Amygdala (tissue), 56 donors: ENCODE measurements at places on chromosomes 2 and 18.

DNA sequence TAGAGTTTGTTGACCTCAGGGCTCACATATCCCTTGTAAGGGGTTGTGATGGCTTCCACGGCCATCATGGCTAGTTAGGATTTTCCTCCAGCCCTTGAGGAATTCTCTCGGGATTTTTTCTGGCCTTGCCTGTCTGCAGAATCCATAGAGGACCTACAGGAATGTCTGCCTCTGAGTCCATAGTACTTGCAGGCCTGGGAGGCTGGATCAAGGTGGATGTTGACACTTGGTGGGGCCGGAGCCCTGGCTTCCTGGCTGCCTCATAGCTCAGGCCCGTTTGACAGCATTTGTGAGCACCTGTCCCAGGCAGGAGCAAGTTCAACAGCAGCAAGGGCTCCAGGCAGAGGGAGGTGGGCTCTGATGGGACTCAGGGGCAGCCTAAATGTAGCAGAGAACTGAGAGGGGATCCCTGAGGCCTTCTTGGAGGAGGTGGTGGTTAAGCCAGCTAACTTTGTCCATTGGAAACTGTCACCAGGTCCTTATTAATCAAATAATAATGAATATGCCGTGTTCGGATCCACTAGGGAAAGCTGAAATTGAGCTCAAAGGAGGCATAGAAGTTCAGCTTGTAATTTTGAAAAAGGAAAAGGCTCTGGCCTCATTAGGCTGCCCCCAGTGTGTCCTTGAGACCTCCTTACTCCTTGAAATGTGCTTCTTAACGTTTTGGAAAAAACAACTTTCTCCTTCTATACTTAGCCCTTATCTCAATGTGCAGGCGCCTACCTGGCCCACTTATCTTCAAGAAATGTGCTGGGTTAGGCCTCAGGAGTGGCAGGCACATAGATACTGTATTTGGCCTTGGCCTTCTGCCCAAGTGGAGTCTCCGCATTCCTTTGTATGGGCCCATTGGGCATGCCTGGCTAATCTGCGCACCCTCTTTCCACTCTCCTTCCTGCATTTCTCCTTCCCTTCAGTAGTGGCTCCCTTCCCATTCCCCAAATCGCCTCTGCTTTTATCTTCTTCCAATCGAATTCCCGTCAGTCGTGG, 66.9 kb downstream of the HPCAL1 start:
- no peak for DNase-seq

GRCh38 chr18:61256291-61256690, 76.9 kb upstream of the CDH20 start:
- no peak for DNase-seq

DNA sequence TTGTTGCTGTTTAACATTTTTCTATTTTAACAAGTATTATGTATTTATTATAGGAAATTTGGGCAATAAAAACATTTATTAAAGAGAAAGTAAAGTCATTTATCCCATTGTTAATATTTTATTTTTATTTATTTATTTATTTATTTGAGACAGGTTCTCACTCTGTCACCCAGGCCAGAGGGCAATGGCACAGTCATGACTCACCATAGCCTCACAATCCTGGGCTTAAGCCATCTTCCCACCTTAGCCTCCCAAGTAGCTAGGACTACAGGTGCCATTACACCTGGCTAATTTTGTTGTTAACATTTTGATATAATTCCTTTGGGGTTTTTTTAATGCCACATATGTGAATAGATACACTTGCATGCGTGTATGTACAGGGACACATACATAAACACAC, 165.9 kb upstream of the STON1 start:
- no peak for DNase-seq

- no peak for DNase-seq
Measured at GRCh38 chr18:56598422-56598821, 40.0 kb downstream of the TXNL1 start.

DNA sequence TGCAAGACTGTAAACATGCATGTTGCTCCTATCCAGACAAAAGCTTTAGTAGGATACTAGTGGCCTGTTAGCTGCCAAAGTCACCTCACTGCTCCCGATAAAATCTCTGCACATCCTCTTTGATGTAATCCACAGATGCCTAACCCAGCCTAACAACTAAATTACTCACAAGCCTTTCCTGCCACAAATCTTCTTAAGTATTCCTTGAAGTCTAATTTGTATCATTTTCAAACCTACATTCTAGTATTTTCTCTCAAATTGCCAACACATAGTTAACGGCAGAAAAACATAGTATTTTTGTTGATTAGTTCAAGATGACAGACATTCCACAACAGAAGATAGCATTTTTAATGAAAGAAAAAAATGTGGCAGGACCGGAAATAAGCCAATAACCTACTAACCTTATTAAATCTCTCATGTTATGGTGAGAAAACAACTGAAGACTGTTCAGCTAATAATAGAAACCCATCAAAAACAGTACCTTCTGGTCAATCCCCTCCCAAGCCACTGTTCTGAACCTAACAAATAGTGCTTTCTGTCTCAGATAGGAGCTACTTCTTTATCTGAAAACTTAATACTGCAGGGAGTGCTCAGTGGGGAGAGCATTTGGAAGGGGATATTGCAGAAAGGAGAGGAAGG, at the start of gene MPP4:
TSS of gene MPP4 (minus strand) at position 57 of the 639 bp plus-strand sequence. CDS start 4,690 bp downstream, outside the sequence.
- DNase-seq = no peak

DNA sequence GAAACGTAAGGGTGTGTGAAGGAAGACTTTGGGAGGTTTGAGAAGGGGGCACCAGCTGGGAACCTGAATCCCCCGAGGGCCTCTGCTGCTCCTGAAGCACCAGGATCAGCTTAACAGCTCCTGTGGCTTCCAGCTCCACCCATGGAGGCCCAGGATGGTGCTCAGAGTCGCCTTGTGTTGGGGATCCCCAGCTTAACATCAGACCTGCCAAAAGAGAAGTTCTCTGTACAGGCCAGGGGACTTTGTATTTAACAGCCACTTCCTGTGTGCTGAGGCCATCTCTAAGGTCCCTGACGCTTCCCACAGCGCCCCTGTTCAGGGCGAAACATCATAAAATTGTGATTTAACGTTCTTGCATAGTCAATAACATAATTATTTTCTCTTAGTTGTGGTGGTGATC, 77.5 kb downstream of the NCK2 start:
- no peak for DNase-seq

DNA sequence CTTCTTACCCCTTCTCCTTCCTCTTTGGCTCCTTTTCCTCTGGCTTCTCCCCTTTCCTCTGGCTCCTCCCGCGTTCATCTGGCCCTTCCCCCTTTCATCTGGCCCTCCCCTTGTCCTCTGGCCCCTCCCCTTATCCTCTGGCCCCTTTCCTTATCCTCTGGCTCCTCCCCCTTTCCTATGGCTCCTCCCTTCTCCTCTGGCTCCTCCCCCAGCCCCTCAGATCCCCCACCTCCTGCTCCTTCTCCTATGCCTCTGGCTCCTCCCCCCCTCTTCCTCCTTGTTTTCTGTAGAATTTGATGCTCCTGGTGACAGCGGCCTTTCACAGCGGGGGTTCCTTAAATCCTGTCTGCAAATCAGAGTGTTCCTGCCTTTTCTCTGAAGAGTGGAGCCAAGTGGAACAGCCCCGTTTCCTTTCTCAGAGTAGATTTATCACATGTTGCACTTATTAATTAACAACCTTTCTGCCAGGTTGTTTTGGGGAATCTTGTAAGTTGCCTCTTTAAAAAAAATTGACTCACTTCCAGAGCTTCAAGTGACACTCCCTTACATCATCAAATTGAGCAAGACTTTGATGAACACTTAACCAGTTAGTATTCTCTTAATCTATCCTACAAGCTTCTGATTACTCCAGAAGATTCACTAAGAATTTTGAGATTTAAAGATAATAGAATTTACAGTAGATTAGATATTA, 27.9 kb downstream of the FABP1 start:
- DNase-seq = no peak

DNA sequence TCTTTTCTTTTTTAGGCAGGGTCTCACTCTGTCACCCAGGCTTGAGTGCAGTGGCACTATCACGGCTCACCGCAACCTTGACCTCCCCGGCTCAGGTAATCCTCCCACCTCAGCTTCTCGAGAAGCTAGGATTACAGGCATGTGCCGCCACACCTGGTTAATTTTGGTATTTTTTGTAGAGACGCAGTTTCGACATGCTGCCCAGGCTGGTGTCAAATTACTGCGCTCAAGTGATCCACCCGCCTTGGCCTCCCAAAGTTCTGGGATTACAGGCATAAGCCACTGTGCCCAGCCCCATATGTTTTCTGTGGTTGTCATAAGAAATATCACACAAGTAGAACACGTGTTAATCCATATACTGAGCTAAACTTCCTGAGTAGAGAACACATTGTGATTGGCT, 14.6 kb downstream of the ENOSF1 start:
- DNase-seq = no peak

GRCh38 chr18:46061387-46061786, 10.7 kb downstream of the PSTPIP2 start:
- DNase-seq = no peak

- DNase-seq = no peak
Measured at GRCh38 chr18:4017480-4017879, 437.6 kb downstream of the DLGAP1 start.

DNA sequence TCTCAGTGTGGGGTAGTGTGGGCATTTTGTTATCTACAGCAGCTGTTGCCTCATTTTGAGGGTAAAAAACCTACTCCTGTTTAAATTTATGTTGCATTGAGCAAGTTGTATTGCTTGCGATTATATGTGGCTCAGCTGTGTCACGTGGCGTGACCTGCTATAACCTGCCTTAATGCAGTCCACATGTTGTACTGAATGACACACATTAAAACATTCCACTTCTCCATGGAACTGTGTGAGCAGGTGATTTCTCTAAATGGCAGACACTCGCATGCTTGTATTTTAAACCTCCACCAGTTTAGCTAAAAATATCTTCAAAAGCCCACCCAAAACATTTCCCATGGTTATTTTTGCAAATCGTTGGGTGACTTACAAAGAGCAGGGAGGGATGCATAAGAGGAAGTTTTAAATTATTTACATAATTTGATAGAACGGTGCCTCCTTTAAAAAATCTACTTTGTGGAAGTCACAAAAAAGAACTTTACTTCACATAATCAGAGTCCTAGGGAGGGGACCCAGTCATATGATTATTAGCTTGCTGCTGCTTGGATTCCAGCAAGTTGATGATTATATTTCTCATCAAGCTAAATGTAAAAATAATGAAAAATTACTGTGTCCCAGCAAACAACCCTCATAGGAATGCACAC, 163.3 kb upstream of the ZEB2 start:
- DNase-seq = no peak

DNA sequence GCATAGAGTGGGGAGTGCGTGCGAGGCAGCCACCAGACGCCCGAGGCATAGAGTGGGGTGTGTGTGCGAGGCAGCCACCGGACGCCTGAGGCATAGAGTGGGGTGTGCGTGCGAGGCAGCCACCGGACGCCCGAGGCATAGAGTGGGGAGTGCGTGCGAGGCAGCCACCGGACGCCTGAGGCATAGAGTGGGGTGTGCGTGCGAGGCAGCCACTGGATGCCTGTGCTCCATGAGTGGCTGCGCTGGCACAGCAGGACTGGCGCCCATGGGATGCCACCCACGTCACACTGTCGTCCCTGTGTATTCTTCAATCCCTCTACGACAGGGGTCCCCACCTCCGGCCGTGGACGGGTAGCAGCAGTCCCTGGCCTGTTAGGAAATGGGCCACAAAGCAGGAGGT, 221.9 kb downstream of the HDAC4 start:
- no peak for DNase-seq

DNA sequence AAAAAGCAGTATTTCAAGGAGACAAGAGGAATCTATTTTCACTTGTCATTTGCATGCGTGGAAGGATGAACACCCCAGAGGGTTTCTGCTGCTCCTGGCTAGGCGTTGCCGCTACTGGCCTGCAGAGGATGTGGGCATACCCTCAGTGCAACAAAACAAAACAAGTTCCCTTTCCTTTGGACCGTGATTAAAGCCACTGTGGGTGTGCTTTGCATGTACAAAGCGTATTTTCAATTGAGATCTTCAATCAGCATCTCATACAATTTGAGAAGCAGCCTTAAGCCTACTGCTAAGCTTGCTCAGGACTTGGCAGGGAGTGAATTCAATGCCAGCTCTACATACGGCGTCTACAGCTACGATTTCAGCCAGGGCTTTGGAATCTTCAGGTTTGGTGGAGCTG, 298.4 kb downstream of the LPIN1 start:
- DNase-seq = no peak

GRCh38 chr2:130728007-130728454, 839 bp upstream of the GPR148 start:
- no peak for DNase-seq

DNA sequence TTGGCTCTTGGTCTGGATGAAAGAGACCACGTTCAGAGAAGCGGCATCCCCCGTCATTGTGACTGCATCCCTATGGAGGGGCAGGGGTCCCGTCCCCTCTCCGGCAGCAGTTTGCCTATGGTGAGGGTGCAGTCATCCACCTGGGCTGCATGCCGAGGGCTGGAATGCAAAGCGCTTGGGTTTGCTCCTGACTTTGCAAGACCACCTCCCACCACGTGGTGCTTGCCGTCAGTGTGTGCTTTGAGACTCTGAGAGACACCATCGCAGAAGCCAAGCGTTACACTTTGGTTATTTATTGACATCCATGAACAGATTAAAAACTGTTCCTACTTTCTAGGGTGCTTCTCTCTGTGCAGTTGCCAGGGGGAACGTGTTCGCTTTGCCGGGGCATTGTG, 59.5 kb downstream of the SH3RF3 start:
- DNase-seq = no peak

DNA sequence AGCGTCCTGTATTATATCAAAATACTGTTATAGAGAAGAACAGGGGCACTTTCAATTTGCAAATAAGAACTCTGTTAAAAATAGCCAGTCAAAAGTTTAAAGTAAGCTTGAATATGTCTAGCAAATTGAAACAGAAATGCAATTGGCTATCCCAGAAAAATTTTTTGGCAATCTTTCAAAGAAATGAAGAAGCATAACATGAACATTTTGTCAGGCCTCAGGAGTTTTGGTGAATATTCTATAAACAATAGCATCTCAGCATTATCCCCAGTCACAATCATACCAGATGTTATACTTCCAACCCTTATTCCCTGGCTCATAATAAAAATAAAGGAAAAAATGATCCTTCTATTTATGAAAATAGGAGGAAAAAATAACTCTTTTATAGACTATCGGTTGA, 252.4 kb downstream of the GRB14 start:
- DNase-seq = no peak

DNA sequence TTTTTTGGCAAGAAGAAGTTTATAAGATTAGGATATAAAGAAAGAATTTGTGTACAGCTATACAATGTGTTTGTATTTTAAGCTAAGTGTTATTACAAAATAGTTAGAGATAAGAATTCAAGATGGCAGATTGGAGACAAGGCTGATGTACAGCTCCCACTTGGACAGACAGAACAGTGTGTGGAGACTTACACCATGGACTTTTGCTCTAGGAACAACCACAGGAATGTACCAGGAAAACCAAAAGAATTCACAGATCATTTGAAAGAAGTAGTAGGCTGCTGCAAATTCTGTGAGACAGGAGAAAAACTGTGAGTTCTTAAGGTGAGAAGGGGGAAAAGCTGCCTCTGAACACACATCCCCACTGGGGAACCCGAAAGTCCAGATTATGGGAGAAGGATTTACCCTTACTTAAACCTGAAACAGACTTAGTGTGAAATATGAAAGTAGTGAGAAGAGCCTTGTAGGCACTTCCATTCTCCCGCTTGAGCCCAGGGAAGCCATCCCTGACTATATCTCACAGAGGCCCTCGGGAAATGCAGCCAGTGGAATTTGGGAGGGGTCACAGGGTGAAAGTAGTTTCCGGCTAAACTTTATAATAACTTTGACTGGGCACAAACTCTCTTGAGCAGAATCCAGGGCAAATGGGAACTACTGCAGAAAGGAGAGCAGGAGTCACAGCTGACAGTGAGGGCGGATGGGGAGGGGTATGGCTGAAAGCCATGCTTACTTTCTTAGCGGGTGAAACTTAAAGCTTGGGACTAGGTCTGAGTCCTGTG, 11.6 kb upstream of the RPRD1A start:
- DNase-seq = no peak

GRCh38 chr18:76885001-76885400, 62.6 kb downstream of the ZNF236 start:
- no peak for DNase-seq
